ENCODE measurements at places on chromosomes 11 and 22. TPM values are rescaled to one million over a fixed set of nuclear protein-coding genes. Genes with fewer than 3 reads are reported as not detected.

APOL5 gene
- not detected for total RNA-seq

CCDC73 gene
- total RNA-seq: not detected

OR5P2 gene
- total RNA-seq: not detected

SLC22A8 gene
- total RNA-seq: not detected

TMEM45B gene
- total RNA-seq: not detected

TSGA10IP gene
- total RNA-seq: not detected

ANO3 gene
- not detected for total RNA-seq

CAT gene
- total RNA-seq: 86.5 TPM

RAPSN gene
- total RNA-seq: not detected

BIRC3 gene
- 3.3 TPM for total RNA-seq

STX3 gene
- 16.8 TPM for total RNA-seq

TPBGL gene
- not detected for total RNA-seq

ACRV1 gene
- 0.11 TPM for total RNA-seq

UNC93B1 gene
- total RNA-seq: 31.4 TPM

MIOX gene
- total RNA-seq: not detected

MORC2 gene
- total RNA-seq: 22.5 TPM

TPCN2 gene
- 14.1 TPM for total RNA-seq

MUC2 gene
- total RNA-seq: not detected

TRIM6 gene
- 9.4 TPM for total RNA-seq

RAB38 gene
- total RNA-seq: 0.32 TPM

RBX1 gene
- 44.6 TPM for total RNA-seq

GGT5 gene
- 13.7 TPM for total RNA-seq

HTR3A gene
- total RNA-seq: not detected

PRODH gene
- total RNA-seq: under 0.01 TPM

APOA4 gene
- not detected for total RNA-seq

PRR33 gene
- total RNA-seq: not detected

RAG1 gene
- 0.86 TPM for total RNA-seq

SEC14L6 gene
- 2.6 TPM for total RNA-seq

FOLR3 gene
- 0.78 TPM for total RNA-seq

TMEM86A gene
- 1.6 TPM for total RNA-seq

MEI1 gene
- total RNA-seq: 3.2 TPM

LTO1 gene
- 13.0 TPM for total RNA-seq

OR8D1 gene
- not detected for total RNA-seq

ZBTB44 gene
- 46.9 TPM for total RNA-seq

OR4A16 gene
- not detected for total RNA-seq

GAB4 gene
- total RNA-seq: not detected

SAC3D1 gene
- 5.9 TPM for total RNA-seq

C11orf42 gene
- total RNA-seq: not detected

KRTAP5-1 gene
- total RNA-seq: not detected

TXN2 gene
- 36.6 TPM for total RNA-seq

LRRC74B gene
- not detected for total RNA-seq

AGBL2 gene
- total RNA-seq: 0.78 TPM

MRGPRX3 gene
- total RNA-seq: not detected

SYT12 gene
- 3.6 TPM for total RNA-seq

GRAMD1B gene
- total RNA-seq: 7.2 TPM

TCP11L1 gene
- total RNA-seq: 33.8 TPM

UBQLNL gene
- 0.65 TPM for total RNA-seq

CCDC188 gene
- 1.3 TPM for total RNA-seq

TMEM126B gene
- total RNA-seq: 87.0 TPM

TEX12 gene
- 0.65 TPM for total RNA-seq

APOBEC3F gene
- total RNA-seq: 7.8 TPM

MS4A3 gene
- not detected for total RNA-seq

Data from articular chondrocyte of knee joint (primary cell).